ENCODE measurements at places on chromosomes 6 and 20. TPM values are rescaled to one million over a fixed set of nuclear protein-coding genes. Genes with fewer than 3 reads are reported as not detected.

Gene CTCFL
- not detected for total RNA-seq

- H3K27ac ChIP-seq = no peak overlapping the region
- H3K4me3 ChIP-seq = no peak overlapping the region
- no peaks in the 10 kb centered on the region for H3K36me3 ChIP-seq
- H3K27me3 ChIP-seq = peaks cover 10% of the 10 kb centered on the region
- no peak for DNase-seq
- H3K4me1 ChIP-seq = no peaks in the 10 kb centered on the region
These were observed 46.9 kb upstream of the POPDC3 start for GRCh38 chr6:105226598-105227294.

- DNase-seq = no peak
- H3K27ac ChIP-seq = no peak overlapping the region
- peaks cover 11% of the 10 kb centered on the region for H3K4me1 ChIP-seq
These were observed 493 bp downstream of the CRYBG1 start for GRCh38 chr6:106360989-106361430.

DNA sequence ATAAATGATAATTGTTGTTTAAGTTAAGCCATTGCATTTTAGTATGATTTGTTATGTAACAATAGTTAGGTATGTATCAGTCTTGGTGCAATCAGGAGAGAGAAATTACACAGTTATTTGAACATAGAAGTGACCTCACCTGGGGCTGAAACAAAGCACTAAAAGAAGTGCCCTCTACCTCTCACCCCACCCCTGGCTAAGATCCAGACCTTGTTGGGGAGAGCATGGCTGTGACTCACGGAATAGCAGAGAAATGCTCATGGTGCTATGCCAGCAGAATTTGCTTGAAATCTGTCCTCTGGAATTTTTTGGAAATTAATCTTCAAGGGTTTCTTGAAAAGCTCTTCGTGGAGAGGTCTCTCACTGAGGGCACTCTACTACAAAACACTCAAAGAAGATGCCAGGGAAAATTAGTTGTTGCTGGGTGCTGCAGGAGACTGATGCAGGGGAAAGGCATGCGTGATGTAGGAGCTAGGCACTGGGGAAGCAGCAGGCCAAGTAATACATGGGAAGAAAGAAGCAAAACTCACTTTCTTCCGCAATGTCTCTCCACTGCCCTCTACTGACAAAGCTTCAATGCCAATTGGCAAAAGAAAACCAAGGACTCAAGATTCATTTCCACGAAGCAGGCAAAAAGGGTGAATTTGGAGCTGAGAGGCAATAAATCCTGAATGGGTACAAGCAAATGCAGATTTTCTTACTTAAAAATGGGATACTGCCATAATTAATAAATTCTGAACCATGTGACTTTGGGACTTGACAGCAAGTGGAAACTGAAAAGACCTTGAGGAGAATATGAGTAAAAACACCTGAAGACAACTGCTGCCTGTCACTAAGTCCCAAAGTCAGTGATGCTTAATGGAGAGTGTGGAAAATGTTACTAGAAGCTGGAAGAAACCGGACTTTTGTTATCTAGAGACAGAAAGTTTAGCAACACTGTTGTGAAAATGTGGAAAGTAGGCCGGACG is 136.3 kb upstream of the ZNF184 start:
- DNase-seq = peak; percentile 49
- H3K4me1 ChIP-seq = peaks cover 21% of the 10 kb centered on the region
- H3K27ac ChIP-seq = no peak overlapping the region
- H3K4me3 ChIP-seq = no peak overlapping the region
- peaks cover 4% of the 10 kb centered on the region for H3K36me3 ChIP-seq

DNA sequence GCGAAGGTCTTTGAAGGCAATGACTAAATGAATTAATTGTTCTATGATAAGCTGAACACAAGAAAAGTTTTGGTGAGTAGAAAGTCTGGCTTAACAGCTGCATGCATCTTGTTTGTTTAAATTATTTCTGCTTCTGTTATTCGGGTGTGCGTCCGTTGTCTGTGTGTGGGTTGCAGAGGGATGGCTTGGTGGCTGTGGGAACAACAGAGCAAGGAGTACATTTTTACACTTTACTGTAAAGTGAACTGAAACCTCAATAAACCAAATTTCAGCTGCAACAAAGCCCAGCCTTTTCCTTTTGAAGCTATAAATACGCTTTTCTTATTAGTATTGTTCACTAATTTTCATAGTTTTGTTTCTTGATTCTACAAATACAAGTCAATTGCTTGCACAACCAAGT is 3.5 kb upstream of the LAMP5 start:
- no peak overlapping the region for H3K4me3 ChIP-seq
- H3K4me1 ChIP-seq = no peaks in the 10 kb centered on the region
- peaks cover 62% of the 10 kb centered on the region for H3K27me3 ChIP-seq
- no peak for DNase-seq

- no peak overlapping the region for H3K4me3 ChIP-seq
- H3K4me1 ChIP-seq = no peaks in the 10 kb centered on the region
- H3K27ac ChIP-seq = no peak overlapping the region
- no peaks in the 10 kb centered on the region for H3K36me3 ChIP-seq
These were observed 17.1 kb upstream of the CSNK2A1 start for GRCh38 chr20:560680-561079.

GRCh38 chr20:37519508-37520418 is 1.3 kb upstream of the NNAT start:
- H3K27ac ChIP-seq = no peak overlapping the region
- no peak overlapping the region for H3K4me3 ChIP-seq
- DNase-seq = no peak
- peaks cover 17% of the 10 kb centered on the region for H3K36me3 ChIP-seq
- no peaks in the 10 kb centered on the region for H3K27me3 ChIP-seq

DNA sequence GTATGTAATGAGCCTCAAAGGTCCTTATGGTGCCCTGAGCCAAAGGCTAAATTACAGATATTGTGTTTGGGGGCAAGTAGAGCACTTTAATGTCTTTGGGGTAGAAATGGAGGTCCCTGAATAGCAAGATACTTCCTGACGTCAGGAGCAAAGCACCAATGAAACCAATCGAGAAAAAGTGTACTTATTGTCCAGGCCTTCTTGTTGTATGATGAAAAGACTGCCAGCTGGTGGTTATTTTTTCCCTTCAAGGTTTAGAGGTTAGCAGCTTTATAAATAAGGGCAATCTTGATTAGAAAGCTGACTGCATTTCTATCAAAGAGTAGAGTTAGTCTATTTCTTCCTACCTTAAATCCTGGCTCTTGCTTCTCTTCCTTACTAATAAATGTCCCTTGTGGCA is 76.1 kb upstream of the HSF2 start:
- H3K4me3 ChIP-seq = peak overlapping the region; percentile 79
- H3K27ac ChIP-seq = peak overlapping the region; percentile 75
- DNase-seq = no peak
- H3K36me3 ChIP-seq = no peaks in the 10 kb centered on the region

Data from activated CD8-positive, alpha-beta T cell treated with anti-CD3 and anti-CD28 coated beads, Interleukin-2, amount 10 ng/mL, durations not matched to agents 7 days and 5 days (primary cell).